ENCODE measurements at places on chromosomes 12 and 14.

DNA sequence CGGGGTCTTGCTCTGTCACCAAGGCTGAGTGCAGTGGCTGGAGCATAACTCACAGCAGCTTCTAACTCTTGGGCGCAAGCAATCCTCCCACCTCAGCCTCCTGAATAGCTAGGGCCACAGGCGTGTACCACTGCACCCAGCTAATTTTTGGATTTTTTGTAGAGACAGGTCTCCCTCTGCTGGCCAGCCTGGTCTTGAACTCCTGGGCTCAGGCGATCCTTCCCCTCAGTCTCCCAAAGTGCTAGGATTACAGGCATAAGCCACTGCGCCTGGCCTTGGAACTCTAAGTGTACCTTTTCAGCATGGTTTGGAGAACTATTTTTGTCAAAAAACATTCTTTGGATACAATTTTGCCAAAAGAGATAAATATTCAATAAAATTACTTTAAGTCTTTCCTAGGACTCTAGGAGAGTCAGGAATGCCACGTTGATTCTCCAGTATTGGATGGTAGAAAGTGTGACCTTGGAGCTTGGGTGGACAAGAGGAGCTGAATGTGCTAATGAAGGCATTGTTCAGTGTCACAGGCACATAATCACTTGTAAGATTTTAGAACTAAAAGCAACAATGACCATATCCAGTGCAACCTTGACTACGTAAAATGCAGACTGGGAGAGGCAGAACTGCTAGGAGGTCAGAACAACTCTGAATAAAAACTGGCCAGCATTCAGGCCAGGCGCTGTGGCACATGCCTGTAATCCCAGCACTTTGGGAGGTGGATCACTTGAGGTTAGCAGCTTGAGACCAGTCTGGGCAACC lies 2.8 kb downstream of the SRSF9 start:
- no peak for DNase-seq

DNA sequence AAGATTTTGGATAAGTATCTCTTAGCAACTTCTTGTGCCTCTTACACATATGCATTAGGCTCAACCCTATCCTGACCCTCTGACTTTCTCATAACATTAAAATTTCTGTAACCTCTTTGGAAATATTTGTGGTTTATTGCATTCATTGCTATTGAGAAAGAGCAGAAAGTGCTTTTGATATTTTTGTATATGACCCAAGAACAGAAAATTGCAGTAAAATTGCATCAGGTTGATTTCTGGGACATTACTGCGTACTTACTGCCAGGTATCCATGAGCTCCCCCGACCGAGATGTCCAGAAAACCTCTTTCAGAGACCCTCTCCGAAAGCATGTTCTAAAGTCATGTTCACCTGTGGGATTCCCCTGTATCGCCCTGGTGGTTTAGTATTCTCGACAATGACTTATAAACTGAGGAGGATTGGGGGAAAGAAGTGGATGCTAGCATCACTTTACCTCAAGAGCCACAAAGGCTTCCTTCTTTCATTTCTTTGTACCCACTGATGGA lies 14.5 kb upstream of the IL22 start:
- no peak for DNase-seq

DNA sequence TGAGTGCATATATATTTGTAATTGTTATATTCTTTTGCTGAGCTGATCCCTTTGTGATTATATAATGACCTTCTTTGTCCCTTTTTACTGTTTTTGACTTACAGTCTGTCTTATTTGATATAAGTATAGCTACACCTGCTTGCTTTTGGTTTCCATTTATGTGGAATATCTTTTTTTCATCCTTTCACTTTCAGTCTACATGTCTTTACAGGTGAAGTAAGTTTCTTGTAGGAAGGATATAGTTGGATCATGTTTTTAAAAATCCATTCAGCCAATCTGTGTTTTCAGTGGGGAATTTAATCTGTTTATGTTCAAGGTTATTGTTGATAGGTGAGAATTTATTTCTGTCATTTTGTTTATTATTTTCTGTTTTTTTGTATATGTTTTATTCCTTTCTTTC lies 12.1 kb downstream of the GZMH start:
- no peak for DNase-seq

GRCh38 chr12:64976131-64976530 lies 145.0 kb downstream of the WIF1 start:
- DNase-seq = no peak

DNA sequence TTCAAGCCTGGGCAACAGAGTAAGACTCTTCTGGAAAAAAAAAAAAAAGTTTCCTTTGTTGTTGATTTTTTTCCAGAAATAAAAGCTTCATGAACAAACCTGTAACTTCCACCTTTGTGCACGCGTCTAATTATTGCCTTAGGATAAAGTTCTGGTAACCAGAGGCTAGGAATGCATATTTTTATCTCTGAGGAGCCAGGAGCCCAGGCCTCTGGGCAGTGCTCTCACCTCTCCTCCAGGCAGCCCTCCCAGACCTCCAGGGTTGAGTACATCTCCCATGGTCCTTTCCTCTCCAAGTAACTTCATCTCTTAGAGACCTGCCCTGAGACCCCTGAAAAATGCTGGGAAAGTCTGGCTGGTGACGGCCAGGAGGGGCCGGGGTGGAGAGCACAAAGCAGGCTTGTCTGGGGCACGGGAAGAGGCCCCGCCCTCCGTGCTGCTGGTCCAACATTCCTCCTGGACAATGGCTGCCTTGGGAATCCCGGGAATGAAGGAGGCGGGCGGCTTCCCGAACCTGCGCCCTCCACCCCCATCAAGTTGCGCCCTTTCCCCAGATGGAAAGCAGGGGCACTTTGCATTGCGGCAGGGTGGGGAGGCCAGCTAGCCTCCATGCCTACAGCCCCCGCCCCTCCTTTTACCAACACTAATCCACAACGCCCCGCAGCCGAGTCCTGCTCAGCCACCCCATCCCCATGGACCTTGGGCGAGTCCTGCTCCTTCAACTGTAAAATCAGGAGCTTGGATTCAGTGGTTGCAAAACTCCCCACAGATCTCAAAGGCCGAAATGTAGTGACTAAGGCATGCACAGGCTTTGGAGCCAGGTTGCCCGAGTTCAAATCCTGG lies 7.3 kb upstream of the FIGNL2 start:
- no peak for DNase-seq

- DNase-seq = no peak
Measured at GRCh38 chr12:29561664-29562071, 64.2 kb upstream of the OVCH1 start.

GRCh38 chr14:85444635-85445034 lies 85.3 kb upstream of the FLRT2 start:
- no peak for DNase-seq

GRCh38 chr12:4918950-4919660 lies 9.4 kb downstream of the KCNA1 start:
- DNase-seq = no peak

- DNase-seq = no peak
Measured at GRCh38 chr14:70171726-70172125, 17.0 kb downstream of the SLC8A3 start.

DNA sequence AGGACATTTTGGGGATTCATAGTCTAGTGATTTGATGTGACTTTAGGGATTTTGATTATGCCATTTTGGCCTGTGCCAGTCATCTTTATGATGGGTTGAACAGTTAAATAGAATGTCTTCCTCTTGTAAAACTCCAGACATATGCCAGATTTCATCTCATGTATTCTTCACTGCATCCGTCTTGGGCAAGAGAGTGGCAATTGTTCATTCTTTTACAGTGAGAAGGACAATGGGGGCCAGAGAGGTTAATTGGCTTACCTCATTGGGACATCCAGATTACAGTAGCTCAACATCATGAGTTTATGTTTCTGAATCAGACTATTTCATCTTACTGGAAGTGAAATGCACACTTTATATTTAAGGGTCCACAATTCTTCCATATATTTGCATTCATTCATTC lies 108.2 kb upstream of the SLC38A2 start:
- no peak for DNase-seq

DNA sequence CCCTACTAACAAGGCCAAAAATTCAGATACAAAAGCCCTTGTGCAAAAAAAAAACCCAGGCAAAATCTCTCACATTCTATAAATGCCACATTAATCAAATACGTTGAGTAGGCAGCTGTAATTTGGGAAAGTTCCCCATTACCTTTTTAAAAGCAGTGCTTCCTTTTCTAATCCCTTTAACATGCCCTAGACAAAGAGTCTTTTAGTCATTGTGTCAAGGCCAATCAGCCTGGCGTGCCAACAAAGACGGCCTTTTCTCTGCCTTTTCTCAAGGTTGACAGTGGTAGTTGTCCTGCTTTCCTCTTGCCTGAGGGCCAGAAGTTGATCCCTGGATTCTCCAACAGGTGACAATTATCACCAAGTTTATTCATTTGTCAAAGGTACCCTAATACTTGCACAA lies 62.5 kb upstream of the METAP2 start:
- DNase-seq = no peak

DNA sequence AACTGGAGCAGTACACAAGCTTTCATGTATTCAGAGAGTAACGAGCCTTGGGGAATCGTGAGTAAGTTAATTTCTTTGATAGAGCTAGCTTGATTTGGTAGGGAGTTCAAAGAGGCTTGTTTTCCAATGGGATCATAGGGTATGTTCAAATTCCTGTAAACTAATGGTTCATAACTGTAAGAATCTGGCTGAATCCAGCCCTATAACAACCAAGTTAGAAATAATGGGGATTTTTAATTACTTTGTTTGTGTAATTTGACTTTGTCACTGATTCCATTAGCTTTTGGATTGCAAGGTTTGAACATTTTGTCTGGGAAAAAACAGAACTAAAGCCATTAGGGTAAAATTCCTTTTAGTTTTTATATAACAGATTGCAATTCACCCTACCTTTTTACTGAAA lies 94.0 kb downstream of the WNK1 start:
- no peak for DNase-seq

GRCh38 chr12:102911320-102911719 lies 5.7 kb downstream of the PAH start:
- no peak for DNase-seq

- no peak for DNase-seq
Measured at GRCh38 chr14:55450124-55450523, 9.7 kb upstream of the TBPL2 start.

DNA sequence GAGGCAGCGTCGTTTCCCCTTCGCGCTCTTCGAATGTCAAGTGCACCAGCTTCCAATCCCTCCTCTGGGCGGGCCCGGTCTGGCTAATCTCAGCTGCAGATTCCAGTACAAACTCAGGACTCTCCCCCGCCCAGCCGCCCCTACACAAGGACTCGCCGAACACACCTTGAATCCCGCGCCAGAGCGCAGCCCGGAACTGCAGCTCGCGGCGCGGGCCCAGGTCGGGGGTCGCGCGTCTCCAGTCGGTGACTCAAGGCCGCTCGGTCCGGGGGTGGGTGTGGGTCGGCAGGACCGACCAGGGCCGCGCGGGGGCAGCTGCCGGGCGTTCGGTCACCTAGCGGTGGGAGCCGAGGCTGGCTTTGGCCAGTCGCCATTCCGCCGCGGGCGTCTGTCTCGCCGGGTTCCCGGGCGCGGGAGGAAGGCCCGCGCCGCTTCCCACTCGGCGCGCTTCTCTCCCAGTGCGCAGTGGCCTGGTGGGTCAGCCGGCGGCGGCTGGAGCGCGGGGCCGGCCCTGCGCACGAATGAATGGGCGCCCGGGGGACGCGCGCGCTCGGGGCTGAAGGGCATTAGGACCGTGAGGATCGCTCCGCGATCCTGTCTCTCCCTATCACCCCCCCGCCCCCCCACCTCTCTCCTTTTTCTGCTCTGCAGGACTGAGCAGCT lies at the start of gene GALNT16:
Gene GALNT16 (plus strand): TSS at position 632 of the 663 bp plus-strand sequence. CDS start 133 bp downstream, outside the sequence.
- no peak for DNase-seq

- DNase-seq = no peak
Measured at GRCh38 chr12:124601706-124602105, 34.3 kb upstream of the NCOR2 start.

DNA sequence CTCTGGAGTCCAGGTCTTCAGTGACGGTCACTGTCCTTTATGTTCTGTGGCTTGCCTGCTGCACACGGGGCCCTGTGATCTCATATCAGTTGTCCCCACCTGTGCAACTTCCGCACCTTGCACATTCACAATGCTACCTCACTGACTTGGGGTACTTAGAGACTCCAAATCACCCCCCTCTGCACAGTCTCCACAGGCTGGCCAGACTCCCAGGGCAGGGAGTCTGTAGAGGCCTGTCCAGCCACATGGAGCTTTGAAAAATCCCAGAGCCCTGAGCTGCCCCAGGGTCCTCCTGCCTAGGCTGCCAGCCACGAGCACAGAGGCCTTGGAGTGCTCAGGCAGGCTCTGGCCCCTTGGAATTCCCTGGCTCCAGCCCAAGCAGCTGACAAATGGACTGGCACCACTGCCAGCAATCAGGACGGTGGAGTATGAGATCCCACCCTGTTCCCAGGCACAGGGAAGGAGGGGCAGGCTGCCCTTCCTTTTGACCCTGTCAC lies 26.4 kb downstream of the CMKLR1 start:
- no peak for DNase-seq

GRCh38 chr12:106647793-106648514 lies 65.2 kb downstream of the RFX4 start:
- DNase-seq = no peak

- DNase-seq = no peak
Measured at GRCh38 chr14:66009089-66009488, 477.1 kb upstream of the CCDC196 start.

- DNase-seq = no peak
Measured at GRCh38 chr14:93997082-93997481, at the start of gene CCDC197. Gene CCDC197 (plus strand): TSS chr14:93997301. CDS start chr14:93998132, 831 bp downstream.

DNA sequence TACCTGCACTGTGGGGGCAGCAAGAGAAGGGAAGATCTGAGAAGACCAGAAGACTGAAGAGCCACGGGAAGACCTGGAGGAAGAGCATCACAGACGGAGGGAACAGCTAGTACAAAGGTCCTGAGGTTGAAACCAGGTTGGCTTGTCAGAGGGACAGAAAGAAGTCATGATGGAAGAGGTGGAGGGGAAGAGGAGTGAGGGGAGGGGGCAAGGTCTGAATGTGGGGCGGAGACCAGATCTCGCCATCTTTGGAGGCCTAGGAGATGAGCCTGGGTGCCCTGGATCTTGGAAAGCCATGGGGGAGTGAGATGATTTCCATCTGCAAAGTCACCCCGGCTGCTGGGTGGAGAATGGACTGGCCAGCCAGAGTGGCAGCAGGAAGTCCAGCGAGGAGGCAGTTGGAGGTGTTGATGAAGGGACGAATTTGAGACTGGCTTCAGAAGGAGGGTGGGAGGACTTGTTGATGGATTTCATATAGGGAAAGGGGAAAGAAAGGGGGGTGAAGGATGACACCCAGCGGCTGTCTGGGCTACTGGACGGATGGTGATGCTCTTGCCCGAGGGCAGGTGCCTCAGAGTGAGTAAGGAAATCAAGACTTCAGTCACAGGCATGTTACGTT lies 14.6 kb upstream of the UBC start:
- DNase-seq = no peak

- DNase-seq = no peak
Measured at GRCh38 chr14:58950555-58950954, 237.9 kb upstream of the DAAM1 start.

DNA sequence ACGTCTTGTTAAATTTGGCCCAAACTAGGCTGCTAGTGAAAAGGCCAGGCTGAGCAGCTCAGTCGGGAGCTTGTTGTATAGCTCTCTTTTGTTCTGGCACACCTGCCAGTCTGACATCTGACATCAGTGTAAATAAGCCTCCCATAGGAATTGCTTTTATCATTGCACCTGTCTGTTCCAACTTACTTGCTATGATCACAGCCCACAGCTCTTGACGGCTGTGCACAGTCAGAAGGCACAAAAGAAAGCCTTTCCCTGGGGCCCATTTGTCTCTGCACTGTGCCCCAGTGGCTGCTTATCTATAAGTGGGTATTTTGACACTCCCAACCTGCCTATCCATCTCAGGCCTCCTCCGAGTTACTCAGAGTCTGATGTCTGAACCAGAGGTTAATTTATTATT lies 324.5 kb downstream of the NUAK1 start:
- DNase-seq = no peak

GRCh38 chr14:100030452-100031153 lies 34.6 kb upstream of the EVL start:
- DNase-seq = no peak
